ENCODE measurements at places on chromosomes 16 and 17. TPM values are rescaled to one million over a fixed set of nuclear protein-coding genes. Genes with fewer than 3 reads are reported as not detected.

DNA sequence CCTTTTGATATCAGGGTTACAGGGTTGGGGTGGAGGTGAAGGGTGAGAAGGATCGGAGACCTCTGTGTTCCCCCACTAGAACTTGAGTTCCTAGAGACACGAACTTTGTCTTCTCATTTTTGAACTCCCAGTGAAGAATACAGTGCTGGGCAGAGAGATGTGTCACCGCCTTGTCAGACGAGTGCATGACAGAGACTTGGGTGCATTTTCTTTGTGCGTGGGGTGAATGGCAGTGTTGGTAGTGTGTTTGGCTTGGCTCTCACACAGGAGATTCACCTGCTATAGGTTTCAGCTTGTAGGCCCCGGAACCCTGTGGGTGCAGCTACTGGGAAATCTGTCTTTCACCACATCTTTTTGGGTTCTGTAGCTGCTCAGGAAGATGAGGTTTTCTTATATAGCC, 40.0 kb upstream of the CCR7 start:
- H3K27ac ChIP-seq, result peak overlapping the region; percentile 95
- peak; percentile 69 for DNase-seq
- peaks cover 96% of the 10 kb centered on the region for H3K4me1 ChIP-seq

GRCh38 chr16:52863000-52863399, 189.7 kb downstream of the CHD9NB start:
- no peaks in the 10 kb centered on the region for H3K4me1 ChIP-seq
- H3K4me3 ChIP-seq, result no peak overlapping the region
- no peaks in the 10 kb centered on the region for H3K36me3 ChIP-seq
- no peak for DNase-seq

DNA sequence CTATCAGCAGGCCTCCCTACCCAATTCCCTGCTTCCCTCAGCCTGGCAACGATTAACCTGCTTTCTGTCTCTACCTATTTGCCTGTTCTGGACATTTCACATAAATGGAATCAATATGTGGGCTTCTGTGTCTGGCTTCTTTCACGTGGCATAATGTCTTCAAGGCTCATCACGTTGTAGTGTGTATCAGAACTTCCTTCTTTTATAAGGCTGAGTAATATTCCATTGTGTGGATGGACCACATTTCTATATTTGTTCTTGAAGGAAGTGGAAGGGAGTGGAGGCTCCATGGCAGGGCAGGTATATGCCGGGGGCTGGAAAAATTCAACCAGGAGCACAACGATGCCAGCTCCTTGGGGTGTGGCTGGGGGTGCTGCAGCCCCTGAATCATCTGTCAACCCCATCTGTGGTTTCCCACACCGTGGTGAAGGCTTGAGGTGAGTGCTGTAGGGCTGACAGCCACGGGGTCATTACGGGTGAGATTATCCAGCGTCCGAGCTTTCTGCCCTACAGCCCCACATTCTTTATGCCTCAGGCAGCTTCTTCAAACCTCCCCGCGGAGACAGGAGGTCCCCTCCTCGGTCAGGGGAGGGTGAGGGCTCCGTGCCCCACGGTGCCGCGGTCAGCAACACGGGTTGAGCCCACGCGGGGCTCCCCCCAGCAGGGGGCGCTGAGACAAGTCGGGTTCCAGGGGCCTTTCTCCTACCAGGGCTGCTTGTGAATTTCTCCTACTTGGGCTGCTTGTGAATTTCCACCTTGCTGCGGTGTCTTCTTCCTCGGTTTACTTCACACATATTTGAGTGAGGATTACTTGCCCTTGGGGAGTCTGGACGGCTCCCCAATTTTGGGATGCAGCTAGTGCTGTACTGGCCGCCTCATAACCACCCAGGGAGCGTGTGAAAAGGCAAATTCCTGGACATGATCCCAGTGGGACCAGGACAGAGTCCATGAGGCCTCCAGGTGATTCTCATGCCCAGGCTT, 18.3 kb upstream of the WFIKKN2 start:
- H3K27ac ChIP-seq, result no peak overlapping the region
- no peak overlapping the region for H3K4me3 ChIP-seq
- H3K4me1 ChIP-seq, result peaks cover 2% of the 10 kb centered on the region
- no peaks in the 10 kb centered on the region for H3K36me3 ChIP-seq

GRCh38 chr16:65681406-65681805, 559.5 kb upstream of the CDH11 start:
- no peak overlapping the region for H3K4me3 ChIP-seq
- DNase-seq, result no peak
- H3K27ac ChIP-seq, result no peak overlapping the region
- no peaks in the 10 kb centered on the region for H3K4me1 ChIP-seq
- no peaks in the 10 kb centered on the region for H3K27me3 ChIP-seq
- H3K36me3 ChIP-seq, result no peaks in the 10 kb centered on the region

DNA sequence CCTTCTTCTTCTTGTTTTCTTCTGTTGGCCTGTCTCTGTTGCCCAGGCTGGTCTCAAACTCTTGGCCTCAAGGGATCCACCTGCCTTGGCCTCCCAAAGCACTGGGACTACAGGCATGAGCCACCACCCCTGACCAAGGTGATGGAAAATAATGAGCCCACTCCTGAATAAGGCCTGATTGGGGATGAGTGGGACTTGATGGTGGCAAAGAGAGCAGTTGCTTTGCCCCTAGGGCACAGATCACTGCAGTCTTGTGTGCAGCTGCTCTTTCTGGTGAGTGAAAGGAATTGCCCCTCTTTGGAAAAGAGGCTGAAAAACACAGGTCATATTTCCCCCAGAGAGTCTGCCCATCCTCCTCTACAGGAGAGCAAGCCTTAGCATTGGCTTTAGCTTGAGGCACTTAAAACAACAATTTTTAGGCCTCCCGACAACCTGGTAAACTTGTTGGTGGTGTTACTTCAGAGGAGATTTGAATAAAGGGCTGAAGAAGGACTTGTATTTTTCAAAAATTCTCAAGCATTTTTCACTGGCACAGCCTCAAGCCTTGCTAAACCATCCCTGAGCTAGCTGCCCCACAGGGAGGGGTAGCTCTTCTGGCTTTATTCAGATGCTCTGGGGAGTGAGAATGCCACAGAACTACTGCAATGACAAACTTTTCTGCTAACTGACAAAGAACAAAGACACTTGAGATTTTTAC, 6.1 kb upstream of the PDP2 start:
- peaks cover 16% of the 10 kb centered on the region for H3K36me3 ChIP-seq
- no peak for DNase-seq
- peaks cover 46% of the 10 kb centered on the region for H3K4me1 ChIP-seq
- H3K4me3 ChIP-seq, result peak overlapping the region; percentile 70
- H3K27me3 ChIP-seq, result no peaks in the 10 kb centered on the region

DNA sequence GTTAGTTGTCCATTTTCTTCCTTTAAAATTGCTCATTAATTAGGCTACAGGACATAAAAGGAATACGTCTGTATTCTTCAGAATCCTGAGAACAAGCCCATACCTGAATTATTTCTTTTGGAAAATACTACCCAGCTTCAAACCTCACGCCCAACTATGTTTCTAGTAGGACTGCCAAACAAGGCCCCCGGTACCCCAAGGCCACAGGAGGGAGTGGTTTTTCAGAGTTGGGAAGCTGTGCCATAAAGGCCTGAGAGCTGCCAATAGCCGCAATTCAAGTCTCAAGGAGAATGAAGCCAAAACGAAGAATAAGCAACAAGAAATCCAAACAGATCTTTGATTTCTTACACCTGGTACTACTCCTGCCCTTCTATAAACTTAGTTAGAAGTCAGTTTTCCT, 48.3 kb downstream of the UBE2G1 start:
- H3K27me3 ChIP-seq, result no peaks in the 10 kb centered on the region
- H3K4me1 ChIP-seq, result peaks cover 52% of the 10 kb centered on the region
- peaks cover 4% of the 10 kb centered on the region for H3K36me3 ChIP-seq
- no peak overlapping the region for H3K4me3 ChIP-seq

- H3K4me1 ChIP-seq, result no peaks in the 10 kb centered on the region
- H3K27ac ChIP-seq, result no peak overlapping the region
- H3K36me3 ChIP-seq, result no peaks in the 10 kb centered on the region
- H3K27me3 ChIP-seq, result peaks cover 56% of the 10 kb centered on the region
- DNase-seq, result no peak
- H3K4me3 ChIP-seq, result no peak overlapping the region
Measured at GRCh38 chr16:86729686-86730085, 151.3 kb downstream of the FOXL1 start.

DNA sequence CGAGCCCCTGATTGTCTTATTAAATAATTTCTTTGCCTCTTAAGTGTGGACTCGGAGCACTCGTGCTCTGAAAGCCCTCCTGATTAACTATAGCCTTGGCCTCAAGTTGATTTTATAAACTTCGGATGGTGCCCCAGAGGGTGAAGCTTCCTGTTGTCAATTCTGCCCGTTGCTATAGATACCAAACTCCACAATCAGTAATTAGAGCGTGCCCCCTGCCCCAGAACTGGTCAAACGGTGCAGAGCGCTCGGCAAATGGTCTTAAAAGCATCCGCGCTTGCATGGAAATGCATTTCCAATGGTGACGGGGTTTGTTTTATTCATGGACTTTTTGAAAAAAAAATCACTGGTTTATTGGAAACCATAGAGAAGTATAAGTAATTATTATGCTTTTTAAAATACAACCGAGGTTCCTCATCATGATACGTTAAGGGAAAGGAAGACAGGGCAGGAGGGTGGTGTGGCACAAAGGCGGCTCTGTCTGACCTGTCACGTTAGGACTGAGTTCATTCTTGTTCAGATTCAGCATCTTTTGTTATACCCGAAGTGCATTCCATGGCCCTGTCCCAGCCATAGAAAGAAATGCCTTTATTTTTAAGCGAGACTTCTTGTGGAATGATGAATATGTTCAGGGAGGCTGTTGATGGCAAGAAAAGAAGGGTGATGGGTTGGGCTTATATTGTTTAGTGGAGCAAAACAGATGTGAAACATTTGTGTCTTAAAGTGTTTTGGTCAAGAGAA, 476.4 kb downstream of the MAF start:
- H3K27ac ChIP-seq, result no peak overlapping the region
- no peak for DNase-seq
- H3K4me3 ChIP-seq, result no peak overlapping the region
- peaks cover 2% of the 10 kb centered on the region for H3K36me3 ChIP-seq
- H3K27me3 ChIP-seq, result no peaks in the 10 kb centered on the region

- no peak overlapping the region for H3K4me3 ChIP-seq
- H3K4me1 ChIP-seq, result peaks cover 9% of the 10 kb centered on the region
- peak; percentile 24 for DNase-seq
- H3K36me3 ChIP-seq, result no peaks in the 10 kb centered on the region
Measured at GRCh38 chr17:20063665-20064648, 54.8 kb downstream of the SPECC1 start.

GRCh38 chr16:515939-516226, 11.6 kb upstream of the CAPN15 start:
- no peaks in the 10 kb centered on the region for H3K27me3 ChIP-seq
- DNase-seq, result no peak
- H3K4me3 ChIP-seq, result no peak overlapping the region
- H3K4me1 ChIP-seq, result no peaks in the 10 kb centered on the region

- DNase-seq, result no peak
- H3K27ac ChIP-seq, result no peak overlapping the region
- no peak overlapping the region for H3K4me3 ChIP-seq
Measured at GRCh38 chr17:50506298-50506697, 1.9 kb upstream of the MYCBPAP start.

DNA sequence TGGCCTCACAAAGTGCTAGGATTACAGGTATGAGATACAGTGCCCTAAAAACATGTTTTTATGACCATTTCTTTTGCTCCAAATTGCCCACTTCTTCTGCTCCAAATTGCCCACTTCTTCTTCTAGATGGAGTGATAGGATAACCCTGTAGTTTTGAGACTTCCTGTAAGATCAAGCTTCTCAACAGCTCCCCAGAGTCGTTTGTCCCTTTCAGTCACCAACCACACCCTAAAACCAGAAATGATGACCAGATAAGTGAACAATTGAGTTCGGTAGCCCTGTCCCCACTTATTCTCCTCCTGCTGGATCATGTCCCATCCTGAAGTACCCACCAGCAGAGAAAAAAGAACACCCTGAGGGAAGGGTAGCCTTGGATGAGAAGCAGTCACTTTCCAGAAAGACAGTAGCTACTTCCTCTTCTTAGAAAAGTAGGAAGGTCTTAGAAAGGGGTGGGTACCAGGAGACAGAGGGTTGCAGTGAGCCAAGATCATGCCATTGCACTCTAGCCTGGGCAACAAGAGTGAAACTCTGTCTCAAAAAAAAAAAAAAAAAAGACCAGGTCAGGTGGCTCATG, 2.5 kb downstream of the ODAD4 start:
- no peaks in the 10 kb centered on the region for H3K36me3 ChIP-seq
- H3K27me3 ChIP-seq, result no peaks in the 10 kb centered on the region
- H3K4me3 ChIP-seq, result no peak overlapping the region
- no peak overlapping the region for H3K27ac ChIP-seq

- peaks cover 39% of the 10 kb centered on the region for H3K4me1 ChIP-seq
- no peak for DNase-seq
- peaks cover 13% of the 10 kb centered on the region for H3K36me3 ChIP-seq
- H3K27me3 ChIP-seq, result no peaks in the 10 kb centered on the region
Measured at GRCh38 chr16:31502981-31503380, 5.2 kb downstream of the RUSF1 start.

- no peaks in the 10 kb centered on the region for H3K27me3 ChIP-seq
- DNase-seq, result no peak
- H3K4me1 ChIP-seq, result peaks cover 3% of the 10 kb centered on the region
- no peak overlapping the region for H3K4me3 ChIP-seq
- H3K36me3 ChIP-seq, result peaks cover 5% of the 10 kb centered on the region
- H3K27ac ChIP-seq, result no peak overlapping the region
Measured at GRCh38 chr17:43381204-43381603, 17.6 kb upstream of the ARL4D start.

DNA sequence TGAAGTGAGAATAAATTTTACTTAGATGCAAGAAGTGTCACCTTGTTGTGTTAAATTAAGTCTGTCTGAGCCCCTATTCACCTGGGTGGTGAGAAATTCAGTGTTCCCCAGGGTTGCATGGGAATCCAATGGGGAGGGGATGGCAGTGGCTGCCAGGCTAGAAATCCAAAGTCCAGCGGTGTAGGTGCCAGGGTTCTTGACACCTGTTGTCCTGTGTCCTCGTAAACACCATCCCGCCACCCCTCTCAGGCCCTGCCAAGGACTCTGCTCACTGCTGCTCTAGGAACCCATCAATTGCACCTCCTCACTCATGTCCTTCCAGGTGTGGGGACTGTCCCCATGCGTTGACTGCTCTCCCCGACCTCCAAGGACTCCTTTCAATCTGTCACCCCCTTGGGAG, 58.9 kb downstream of the CACNG5 start:
- no peak for DNase-seq
- H3K4me1 ChIP-seq, result no peaks in the 10 kb centered on the region
- H3K4me3 ChIP-seq, result no peak overlapping the region
- no peaks in the 10 kb centered on the region for H3K27me3 ChIP-seq
- H3K36me3 ChIP-seq, result no peaks in the 10 kb centered on the region
- no peak overlapping the region for H3K27ac ChIP-seq

- peaks cover 23% of the 10 kb centered on the region for H3K4me1 ChIP-seq
- DNase-seq, result peak; percentile 50
- H3K27me3 ChIP-seq, result peaks cover 10% of the 10 kb centered on the region
Measured at GRCh38 chr17:82497483-82498405, 21.8 kb upstream of the FOXK2 start.

Gene SLFN14
- total RNA-seq, result 0.14 TPM

Gene CENPN
- 70.3 TPM for total RNA-seq

Gene ITGA2B
- total RNA-seq, result 0.36 TPM

Gene CD79B
- 28.8 TPM for total RNA-seq

Gene KCNH6
- not detected for total RNA-seq

Gene ATP2A3
- 89.9 TPM for total RNA-seq

Gene CDH15
- not detected for total RNA-seq

Gene HBQ1
- total RNA-seq, result 2.0 TPM

Gene EFCAB3
- total RNA-seq, result not detected

Gene PDF
- 33.0 TPM for total RNA-seq

Gene C17orf113
- 0.23 TPM for total RNA-seq
